Effector memory CD4-positive, alpha-beta T cell (primary cell): ENCODE measurements at places on chromosomes 3 and 15.

DNA sequence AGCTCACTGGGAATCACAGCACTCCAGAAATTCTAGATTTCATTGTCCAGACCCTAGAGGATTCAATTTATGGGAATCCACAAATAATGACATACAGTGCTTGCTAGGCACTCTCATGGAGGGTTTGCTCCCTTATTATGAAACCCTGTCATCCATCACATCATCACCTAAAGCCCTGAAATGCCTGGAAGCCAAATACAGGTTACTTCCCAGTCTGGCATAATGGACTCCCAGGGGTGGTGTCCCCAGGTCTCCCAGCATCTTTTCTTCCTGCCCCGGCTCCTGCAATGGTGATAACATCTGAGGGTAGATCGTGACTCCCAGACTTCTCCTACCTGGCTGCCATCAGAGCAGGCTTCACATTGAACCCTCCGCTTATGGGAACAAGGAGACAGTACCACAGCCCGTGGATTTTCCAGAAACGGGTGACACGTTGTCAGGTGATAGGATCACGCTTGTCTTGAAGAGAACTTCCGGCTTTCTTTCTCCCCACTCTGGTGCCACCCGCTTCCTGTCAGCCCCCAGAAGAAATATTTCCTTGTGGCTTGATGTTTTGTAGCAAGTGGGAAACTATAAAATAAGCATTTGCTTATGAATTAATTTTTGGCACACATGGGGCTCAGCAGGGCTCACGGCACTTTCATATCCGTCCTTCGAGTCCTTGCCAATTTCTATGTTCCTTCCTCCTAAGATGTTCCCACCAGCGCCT lies 238.7 kb upstream of the BHLHE40 start:
- DNase-seq: no peak

GRCh38 chr15:36784098-36784670 lies 204.8 kb downstream of the CDIN1 start:
- DNase-seq: no peak

DNA sequence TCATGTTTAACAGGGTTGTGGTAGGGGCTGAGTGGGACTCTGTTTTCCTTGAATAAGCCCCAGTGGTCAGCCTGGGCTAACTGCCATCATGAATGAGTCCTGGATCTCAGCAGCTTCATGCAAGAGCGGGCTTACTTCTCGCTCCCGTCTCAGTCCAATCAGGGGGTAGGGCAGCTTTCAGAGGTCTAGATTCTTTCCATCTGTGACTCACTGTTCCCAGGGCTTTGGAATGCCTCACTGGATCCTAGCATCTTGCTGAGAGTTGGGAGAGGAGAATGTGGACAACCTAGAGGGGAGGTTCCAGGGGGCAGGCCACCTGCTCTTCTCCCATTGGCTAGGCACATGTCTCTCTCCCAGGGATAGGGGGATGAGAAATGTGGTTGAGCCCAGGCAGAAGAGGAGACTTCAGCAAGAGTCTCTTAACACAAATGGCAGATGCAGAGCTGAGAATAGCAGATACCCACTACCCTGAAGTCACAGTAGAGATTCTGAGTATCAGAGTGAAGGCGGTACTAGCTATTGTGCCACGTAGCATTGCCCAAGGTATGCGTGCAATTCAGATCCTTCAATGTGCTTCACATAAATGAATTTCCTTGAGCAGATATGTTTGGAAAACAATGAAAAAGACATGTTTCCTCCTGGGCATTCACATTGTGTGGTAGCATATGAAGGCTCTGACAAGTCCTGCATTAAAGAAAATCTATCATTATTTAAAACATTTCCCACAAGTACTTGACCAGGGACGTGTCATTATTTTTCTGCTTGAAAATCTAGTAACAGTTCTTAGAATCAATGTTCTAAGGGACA lies 257.7 kb upstream of the PROK2 start:
- DNase-seq: no peak

DNA sequence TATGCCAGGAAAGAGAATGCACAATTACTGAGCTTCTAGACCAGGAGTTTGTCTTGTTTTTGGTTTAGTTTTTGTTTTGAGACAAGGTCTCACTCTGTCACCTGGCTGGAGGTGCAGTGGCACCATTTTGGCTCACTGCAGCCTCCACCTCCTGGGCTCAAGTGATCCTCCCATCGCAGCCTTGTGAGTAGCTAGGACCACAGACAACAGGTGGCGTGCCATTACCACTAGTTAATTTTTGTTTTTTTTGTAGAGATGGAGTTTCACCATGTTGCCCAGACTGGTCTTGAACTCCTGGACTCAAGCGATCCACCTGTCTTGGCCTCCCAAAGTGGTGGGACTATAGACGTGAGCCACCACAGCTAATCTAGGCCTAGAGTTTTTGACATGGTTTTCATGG lies 104.4 kb upstream of the CCDC54 start:
- no peak for DNase-seq

DNA sequence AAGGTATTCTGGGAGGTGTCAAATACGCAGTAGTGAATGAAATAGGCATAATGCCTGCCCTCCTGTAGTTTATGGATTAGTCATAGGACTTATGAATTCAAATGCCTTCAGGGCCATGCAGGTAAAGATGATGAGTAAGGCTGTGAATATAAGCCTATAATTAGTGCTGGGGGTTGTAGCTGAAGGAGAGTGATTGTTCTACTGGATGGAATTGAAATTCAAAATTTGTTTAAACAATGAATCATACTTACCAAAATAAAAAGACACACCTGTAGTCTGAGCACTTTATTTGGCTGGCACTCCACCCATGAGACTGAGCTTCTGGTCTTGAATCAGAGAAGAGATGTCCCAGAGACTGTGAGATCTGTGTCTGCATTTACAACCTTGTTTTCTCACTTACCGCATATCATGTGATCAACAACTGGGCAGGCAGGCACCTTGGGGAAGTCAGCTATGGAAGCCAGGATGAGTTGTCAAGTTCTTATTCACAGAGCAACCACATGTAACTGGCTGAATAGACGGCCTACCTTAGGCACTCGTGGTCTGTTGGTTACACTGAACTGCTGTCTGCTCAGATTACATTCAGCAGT lies 291.8 kb downstream of the NAALADL2 start:
- DNase-seq: no peak

- DNase-seq: no peak
Measured at GRCh38 chr15:59866642-59867041, 137.5 kb upstream of the FOXB1 start.

- no peak for DNase-seq
Measured at GRCh38 chr3:66504850-66505641, 4.2 kb upstream of the LRIG1 start.
